ACHN (cell line): ENCODE measurements at places on chromosomes 2 and 18.

DNA sequence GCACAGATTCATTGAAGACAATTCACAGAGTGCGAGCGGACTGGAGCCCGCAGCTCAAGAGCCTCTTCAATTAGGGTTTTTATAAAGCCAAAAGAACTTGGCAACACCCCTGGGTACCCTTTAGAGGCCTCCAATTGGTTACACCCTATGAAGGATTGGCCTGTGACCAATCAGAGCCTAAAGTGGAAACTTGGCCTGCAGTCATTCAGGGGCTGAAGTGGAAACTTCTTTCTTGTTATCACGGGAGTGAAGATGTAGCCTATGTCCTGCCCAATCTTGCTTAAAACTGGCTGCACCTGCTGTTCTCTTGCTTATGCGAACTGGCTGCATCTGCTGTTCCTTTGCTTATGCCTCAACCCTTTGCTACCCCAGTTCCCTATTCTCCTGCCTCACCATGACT is 1.8 kb upstream of the HJURP start:
- DNase-seq, result no peak

DNA sequence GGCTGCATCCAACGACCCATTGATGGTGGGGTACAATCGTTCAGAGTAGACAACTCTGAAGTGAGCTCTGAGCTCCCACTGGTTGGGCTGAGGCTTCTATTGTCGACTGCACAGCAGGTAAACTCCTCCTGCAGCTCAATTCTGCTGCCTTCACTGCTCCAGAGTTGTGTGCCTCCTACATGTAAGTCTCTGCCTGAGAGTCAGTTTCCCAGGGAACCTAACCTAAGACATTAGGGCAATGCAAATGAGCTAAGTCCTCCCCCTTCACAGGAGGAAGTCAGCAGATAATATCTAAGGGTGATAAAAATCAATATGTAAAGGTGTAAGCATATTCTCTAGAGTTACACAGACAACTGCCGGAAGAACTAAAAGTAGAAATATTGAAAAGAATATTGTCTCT is 22.5 kb upstream of the ACYP2 start:
- DNase-seq, result no peak

- DNase-seq, result no peak
These were observed 99.0 kb downstream of the RBBP8 start for GRCh38 chr18:23032030-23032582.

DNA sequence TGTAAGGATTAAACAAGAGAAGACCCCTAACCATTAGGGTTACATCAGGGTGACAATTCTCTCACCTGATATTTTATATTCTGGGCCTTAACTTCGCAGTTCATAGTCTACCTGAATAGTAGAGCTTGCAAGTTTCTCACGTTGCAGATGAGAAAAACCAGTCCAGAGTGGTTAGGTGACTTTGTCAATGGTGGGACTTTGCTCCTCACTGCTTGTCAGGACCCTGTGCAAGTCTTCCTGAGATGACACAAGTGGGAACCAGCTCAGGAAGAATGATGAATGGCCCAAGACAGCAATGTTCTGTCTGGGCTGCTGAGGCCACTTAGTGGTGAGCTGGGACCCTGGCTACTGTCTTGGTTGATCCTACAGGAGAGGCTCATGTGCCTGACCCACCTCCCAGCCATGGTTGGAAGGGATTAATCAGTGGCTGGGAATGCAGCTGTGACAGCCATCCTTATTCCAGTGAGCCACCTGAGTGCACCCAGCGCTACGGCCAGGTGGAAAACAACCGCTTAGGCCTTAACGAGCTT is 16.9 kb downstream of the LGALSL start:
- no peak for DNase-seq

- DNase-seq, result no peak
These were observed 261.4 kb upstream of the TCF4 start for GRCh38 chr18:55849391-55849790.

GRCh38 chr2:162243294-162243693 is at the start of gene FAP:
FAP (minus strand) TSS chr2:162243445; CDS start chr2:162243327, 118 bp downstream.
- DNase-seq, result no peak

GRCh38 chr18:64164883-64165282 is 16.0 kb upstream of the LINC00305 start:
- DNase-seq, result no peak

GRCh38 chr2:43225788-43226557 is 433 bp downstream of the ZFP36L2 start:
- peak; percentile 64 for DNase-seq

GRCh38 chr2:168608796-168609195 is 152.7 kb downstream of the CERS6 start:
- no peak for DNase-seq

DNA sequence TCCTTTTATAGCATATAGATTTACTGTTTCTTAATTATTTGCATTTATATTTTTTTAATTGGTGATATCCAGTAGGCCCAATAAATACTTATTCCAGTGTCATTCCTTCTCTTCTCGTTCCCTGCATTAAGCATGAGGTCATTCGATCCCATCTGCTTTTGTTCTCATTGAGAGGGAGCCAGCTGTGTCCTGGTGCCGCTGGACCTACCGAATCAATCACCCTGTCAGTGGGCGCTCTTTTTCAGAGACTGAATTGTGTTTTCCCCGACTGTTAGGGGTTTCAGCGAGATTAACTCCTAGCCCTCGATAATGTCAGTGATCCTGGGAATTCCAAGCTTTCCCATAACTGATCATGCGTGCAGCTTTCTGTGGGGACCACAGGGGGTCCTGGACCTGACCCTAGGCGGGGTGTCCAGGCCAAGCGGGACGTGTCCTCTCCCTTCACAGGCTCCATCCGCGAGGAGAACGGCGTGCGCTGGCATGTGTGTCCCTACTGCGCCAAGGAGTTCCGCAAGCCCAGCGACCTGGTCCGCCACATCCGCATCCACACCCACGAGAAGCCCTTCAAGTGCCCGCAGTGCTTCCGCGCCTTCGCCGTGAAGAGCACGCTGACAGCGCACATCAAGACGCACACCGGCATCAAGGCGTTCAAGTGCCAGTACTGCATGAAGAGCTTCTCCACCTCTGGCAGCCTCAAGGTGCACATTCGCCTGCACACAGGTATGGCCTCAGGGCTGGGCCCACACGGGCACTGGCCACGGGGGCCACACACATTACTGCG is 72.4 kb downstream of the ZNF236 start:
- no peak for DNase-seq

- no peak for DNase-seq
These were observed 3.5 kb downstream of the PCBP1 start for GRCh38 chr2:70090706-70091334.

GRCh38 chr2:43218702-43219382 is 7.6 kb downstream of the ZFP36L2 start:
- DNase-seq, result no peak

GRCh38 chr18:45342166-45342565 is 273.1 kb upstream of the SLC14A2 start:
- DNase-seq, result no peak

GRCh38 chr18:24543086-24543794 is 82.8 kb downstream of the HRH4 start:
- DNase-seq, result no peak

DNA sequence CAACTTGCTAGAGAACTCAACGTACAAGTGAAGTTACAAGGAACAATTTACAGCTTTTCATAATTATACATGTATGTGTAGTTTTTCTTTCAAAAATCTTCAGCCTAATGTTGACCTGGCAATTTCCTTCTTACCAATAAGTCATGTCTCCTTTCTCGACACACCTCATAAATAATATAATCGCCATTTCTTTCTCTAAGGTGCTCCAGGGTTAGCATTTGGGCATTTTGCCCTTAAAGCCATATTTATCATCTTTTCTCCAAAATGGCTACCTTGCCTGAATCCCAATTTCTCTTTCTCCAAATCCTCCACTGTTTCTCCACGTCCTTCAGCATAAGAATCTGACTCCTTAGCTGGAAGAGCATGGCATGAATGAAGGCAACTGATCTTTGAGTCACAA is 50.3 kb upstream of the RAB27B start:
- DNase-seq, result no peak

- no peak for DNase-seq
These were observed 163.2 kb upstream of the SLC1A4 start for GRCh38 chr2:64825831-64826491.

DNA sequence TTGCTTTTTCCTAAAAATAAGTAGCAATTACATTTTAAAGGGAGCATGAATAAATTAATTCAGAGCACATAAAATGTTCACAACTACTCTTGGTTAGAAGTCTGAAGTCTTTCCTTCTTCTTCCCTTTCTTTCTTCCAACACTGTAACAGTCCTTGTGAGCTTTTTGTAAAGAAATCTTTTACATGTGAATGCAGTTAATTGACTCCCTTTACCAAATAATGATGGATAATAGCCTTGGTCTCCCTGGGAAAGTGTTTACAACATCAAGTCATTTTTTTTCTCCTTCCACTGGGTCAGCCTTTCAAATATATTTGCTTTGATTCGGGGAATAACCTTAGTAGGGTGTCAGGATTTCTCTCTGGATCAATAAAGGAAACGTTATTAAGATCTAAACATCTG is 39.1 kb downstream of the CALCRL start:
- DNase-seq, result no peak

DNA sequence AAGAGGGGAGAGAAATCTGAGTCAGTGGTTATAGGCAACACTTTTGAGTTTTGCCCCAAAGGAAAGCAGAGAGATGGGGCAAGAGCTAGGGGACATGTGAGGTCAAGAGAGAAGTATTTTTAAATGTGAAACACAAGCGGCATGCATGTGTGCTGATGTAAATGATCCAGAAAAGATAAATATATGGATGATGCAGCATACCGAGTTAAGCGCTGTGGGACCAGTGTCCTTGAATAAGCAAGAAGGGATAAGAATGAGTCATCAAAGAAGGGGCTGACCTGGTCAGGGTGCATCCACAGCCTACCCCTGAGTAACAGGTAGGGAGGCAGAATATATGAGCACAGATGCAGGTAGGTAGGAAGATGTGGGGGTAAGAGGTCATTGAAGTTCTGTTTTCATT is 180.9 kb downstream of the TRABD2A start:
- no peak for DNase-seq

DNA sequence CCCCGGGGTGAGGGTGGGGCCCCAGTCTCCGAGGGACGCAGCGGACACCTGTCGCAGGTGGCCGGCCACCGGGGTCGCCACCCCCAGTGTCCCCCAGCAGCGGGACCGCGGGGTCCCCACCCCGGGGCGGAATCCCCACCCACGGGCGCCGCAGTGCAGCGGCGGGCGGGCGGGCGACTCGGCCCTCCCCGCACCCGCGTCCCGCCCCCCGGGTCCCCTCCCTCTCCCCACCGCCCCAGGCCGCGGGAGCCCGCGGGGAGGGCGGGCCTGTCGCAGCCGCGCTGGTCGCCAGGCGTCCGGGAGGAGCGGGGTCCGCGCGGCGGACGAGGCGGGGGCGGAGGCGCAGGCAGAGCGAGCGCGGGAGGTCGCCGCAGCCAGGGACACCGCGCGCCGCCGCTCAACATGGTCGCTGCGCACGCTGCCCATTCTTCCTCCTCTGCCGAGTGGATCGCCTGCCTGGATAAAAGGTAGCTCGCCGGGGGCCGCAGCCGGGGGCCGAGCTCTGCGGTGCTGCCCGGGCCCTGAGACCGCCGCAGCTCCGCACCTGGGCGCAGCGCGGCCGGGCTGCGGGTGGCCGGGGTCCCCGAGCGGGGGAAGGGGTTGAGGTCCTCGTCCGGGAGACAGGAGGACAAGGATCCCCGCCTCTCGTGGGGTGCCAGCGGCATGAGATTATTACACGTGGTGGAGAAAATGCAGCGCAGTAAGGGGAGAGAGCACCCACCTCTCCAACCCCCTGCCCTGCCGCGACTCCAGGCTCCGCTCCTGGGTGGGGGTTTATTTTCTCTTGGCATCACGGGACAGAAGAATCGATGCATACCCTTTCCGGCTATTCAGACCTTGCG is at the start of gene RAPGEF4:
RAPGEF4 (plus strand) TSS at position 264 of the 842 bp plus-strand sequence; CDS start at position 403, 139 bp downstream.
- no peak for DNase-seq

DNA sequence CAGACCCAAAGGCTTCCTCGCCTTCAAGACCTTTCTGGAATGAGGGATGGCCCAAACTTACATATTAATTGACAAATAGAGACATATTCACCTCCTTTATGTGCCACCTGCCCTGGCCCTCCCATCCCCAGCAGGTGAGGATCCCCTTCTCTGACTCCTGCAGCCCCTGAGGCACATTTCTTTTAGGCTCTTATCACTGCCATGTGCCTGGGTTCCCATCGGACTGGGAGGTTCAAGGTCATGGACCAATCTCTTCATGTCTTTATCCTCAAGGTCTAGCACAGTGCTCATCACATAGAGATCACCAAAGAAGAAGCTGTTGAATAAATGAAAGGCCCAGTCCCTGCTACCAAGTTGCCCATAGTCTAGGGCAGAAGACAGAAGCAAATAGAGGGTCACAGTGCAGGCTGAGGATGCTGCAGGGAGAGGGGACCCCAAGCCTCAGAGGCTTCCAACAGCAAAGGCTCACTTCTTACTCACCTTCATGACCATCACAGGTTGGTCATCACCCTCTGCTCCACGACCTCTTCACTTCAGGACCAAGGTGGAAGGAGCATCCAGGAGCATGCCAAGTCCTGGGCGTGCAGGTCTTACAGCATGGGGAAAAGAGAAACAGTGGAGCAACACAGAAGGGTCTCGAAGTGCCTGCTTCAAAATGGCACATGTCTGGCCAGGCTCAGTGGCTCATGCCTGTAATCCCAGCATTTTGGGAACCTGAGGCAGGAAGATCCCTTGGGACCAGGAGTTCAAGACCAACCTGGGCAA is 193.9 kb downstream of the SMAD2 start:
- DNase-seq, result no peak

GRCh38 chr18:44079606-44080005 is 601.1 kb upstream of the SETBP1 start:
- DNase-seq, result peak; percentile 16

DNA sequence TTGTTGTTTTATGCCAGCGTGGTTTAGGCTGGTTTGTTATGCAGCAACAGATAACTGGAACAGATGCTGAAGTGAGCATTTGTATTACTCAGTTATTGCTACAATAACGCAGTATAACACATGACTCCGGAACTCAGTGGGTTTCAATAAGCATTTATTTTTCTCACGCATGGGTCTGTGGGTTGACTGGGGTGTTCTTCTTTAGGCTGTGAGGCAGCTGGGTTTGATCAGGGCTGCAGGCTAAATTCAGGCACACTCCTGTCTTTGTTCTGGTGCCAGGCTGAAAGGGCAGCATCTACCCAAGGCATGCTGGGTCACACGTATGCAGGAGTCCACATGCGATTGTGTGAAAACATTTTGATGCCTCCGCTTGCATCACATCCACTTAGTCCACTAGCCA is 3.8 kb upstream of the SLC1A4 start:
- no peak for DNase-seq

GRCh38 chr2:94986392-94986963 is 39.0 kb upstream of the MAL start:
- peak; percentile 80 for DNase-seq

GRCh38 chr18:41906528-41907146 is 48.4 kb upstream of the PIK3C3 start:
- peak; percentile 42 for DNase-seq

DNA sequence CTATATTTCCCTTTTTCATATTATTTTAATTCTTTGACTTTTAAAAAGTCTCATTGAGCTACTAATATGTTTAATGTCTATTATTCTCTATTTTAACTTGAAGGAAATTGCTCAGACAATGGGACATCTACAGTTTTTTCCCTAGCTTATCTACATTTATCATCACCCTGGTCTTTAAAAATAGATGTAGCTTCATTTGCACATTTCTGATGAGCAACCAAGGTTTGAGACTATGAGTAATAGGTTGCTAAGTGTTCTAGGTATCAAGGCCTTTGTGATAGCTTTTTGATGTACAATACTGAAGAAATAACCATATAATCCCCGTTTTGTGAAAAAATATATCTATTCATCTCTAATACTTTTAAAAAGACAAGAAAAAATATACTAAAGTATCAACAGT is 47.0 kb downstream of the STAT4 start:
- no peak for DNase-seq
